ENCODE measurements at places on chromosomes 5 and 9.

DNA sequence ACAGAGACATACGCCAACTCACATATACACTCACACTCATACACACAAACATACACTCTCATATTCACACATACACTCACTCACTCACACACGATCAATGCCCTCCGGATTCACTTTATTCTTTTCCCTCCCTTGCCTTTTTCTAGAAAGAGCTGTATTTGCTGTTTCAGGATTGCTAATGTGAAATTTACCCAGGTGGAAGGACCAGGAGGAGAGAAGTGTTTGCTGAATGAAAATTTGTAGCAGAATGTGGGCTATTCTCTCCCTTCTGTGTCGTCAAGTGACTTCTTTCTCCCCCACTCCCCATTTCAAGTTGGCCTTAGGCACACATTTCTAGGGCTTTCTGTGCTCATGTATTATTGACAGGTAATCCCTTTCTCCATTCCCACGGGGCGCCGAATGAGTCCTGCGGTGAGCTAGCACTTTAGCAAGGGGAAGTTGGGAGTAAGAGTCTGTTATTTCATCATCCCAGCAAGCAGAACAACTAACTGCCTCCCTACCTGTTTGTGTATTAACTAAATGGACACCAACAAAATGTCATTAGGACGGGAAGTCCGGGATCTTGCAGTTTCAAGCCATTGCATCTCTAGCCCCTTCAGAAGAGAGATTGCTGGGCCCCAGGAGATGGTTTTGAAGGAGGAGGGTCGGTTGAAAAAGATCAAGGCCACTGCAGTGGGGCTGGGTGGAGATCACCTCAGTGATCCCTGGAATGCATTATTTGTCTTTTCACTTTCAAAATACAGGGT lies 97.1 kb upstream of the TAF11L2 start:
- DNase-seq = peak; percentile 68

DNA sequence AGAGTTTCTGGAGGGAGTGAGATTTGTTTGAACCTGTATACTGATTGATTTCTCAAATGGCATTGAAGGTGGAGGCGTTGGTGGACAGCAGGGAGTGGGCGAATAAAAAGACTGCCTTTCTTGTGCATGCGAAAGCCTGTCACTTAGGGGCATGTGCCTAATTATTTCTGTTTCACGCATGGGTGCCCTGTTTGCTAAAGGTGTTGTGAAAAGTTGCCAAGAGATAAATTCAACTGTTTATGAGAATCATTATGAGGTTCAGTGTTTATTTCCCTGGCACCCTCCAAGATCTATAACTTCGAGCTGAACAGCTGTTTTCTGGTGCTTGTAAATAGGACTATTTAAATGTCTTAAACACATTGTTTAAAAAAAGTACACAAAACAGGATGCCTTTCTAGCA lies 67.4 kb upstream of the DMRTA1 start:
- no peak for DNase-seq

DNA sequence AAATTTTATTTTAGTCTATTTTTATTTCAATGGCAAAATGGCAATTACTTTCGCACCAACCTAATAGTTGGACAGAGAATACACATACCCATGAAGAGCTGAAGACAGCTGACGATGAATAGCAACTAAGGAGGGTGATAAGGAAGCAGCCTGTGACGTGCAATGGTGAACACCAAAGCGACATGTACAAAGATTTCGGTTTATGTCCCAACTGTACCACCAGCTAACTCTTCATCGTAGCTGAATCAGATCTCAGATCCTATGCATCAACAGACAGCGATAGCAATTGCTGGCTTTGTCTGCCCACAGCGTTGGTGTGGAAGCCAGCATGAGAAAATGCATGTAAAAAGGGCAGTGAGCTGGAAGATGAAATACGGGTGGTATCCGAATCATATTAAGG lies 130.6 kb upstream of the ANKH start:
- DNase-seq = no peak

DNA sequence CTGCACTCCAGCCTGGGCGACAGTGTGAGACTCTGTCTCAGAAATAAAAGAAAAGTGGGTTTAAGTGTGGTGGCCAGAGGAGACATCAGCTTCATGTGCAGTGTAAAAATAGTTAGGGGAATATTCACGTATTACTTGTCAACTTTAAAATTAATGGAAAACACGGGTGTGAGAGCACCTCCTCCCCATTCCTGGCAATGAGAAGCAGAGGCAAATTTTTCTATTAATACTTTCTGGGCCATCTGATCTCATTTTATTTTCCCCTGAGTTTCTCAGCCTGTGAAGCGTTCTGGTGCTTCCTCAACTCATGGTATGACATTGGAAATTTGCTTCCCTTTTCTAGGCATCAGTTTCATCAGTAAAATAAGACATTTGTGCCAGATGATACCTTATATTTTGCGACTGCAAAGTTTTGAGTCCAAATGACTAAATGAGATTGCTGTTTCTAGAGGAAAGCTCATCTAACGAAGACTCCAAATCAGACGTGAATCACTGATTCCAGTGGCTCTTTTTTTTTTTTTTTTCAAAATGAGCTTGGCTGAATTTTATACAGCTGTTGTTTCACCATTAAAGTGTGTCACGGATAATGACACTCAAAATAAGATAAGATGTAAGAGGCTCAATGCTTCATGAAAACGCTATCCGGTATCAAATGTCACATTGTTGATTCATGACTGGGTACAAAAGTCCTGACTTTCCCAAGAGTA lies 104.6 kb downstream of the MSX2 start:
- no peak for DNase-seq

DNA sequence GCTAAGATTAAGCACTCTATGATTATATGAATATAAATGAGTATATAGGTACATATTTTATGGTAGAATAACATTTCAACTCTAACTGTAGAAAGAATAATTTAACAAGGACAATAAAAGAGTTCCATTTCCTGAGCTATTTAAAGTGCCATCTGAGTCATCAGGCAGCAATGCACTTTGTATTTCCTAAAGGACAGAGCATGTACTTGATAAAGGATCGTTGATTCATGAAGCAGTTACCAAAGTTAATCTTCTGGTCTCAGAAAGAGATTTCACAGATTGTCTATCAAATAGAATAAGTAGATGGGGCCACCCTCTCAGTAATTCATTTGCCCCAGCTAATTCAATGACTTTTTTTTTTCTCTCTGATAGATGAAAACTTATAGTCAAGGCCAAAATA lies 747.8 kb downstream of the CDH18 start:
- DNase-seq = no peak

- DNase-seq = no peak
These were observed 27.0 kb downstream of the ERAP2 start for GRCh38 chr5:96903300-96903699.

DNA sequence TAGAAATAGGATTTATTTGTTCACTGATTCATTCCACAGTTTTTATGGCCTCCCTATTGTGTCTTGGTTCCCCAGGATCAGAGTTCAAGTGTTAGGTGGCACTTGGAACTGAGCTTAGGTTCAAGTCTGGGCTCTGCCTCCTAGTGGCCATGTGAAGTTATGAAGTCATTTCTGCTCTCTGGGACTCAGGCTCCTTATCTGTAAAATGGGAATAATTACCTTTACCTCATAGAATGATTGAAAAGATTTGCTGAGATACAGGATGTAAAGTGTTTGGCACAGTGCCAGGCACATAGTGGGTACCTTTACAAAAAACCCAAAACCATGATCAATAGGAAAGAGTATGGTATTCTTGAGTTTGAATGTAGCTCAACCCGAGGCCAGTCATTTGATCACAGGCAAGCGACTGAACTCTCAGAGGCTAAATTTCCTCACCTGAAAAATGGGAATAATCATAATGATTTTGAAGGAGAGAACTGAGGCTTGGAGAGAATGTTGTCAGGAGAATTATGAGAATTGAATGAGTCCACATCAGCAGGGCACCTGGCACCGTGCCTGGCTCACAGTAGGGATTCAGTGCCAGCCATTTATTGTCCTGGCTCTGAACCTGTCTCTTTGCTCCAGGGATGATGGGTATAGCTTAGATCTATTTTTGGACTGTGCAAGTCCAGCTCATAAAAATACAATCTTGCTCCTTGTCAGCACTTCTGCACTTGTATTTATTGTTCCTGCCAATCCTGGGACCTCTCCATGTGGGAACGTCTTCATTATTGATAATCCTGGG lies 10.8 kb downstream of the NSG2 start:
- DNase-seq = no peak

DNA sequence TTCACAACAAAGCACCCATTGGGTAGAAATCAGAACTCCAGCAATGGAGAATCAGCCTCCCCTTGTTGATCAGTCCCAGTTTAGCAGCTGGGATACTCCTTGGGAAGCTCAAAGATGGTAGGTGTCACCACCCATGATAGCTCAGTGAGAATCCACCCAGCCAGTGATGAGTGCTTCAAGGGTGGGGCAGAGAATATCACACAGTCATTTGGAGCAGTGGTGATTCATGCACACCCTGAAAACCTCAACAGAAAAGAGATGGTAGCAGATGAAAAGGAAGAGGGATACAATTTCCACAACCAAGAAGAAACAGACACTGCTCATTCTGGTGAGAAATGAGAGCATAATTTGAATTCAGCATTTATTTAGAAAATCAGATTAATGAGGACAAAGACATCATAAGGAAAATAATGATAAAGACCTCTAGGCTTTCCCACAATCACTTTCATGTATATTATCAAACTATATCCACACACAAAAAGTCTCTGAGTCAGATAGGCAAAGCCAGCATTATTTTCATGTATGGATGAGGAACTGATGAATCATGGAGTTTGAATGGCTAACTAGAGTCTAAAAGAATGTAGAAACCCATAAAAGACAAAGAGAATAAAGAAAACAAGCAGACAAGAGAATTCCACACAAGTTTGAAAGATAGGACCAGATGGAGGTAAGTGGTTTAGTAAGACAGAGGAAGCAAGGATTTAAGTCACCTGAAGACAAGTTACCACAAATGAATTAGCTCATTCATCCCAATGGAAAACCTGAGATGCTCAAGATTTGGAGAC lies 82.9 kb downstream of the FEM1C start:
- no peak for DNase-seq
